ENCODE measurements at places on chromosomes 7 and 10.

- no peak for DNase-seq
These were observed 90.0 kb downstream of the GSAP start for GRCh38 chr7:77326131-77326530.

GRCh38 chr7:155451840-155452239 is 6.1 kb upstream of the EN2 start:
- no peak for DNase-seq

- DNase-seq = no peak
These were observed 185.0 kb upstream of the PODXL start for GRCh38 chr7:131741446-131741845.

GRCh38 chr10:77715088-77715487 is 77.5 kb upstream of the KCNMA1 start:
- no peak for DNase-seq

DNA sequence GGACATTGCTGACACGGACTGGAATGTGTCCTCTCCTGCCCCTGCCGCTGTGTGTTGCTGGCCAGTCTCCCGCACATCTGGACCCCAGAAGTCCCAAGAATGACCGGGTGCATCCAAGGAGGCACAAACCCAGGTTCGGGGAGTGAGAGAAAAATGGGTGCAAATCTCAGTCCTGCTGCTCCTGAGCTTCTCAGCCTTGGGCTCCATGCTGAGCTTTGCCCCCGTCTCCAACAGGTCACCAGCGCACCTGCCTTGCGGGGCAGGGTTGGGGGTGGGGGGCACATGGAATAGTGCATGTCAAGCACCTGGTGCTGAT is 6.0 kb upstream of the NANOS1 start:
- DNase-seq = no peak

DNA sequence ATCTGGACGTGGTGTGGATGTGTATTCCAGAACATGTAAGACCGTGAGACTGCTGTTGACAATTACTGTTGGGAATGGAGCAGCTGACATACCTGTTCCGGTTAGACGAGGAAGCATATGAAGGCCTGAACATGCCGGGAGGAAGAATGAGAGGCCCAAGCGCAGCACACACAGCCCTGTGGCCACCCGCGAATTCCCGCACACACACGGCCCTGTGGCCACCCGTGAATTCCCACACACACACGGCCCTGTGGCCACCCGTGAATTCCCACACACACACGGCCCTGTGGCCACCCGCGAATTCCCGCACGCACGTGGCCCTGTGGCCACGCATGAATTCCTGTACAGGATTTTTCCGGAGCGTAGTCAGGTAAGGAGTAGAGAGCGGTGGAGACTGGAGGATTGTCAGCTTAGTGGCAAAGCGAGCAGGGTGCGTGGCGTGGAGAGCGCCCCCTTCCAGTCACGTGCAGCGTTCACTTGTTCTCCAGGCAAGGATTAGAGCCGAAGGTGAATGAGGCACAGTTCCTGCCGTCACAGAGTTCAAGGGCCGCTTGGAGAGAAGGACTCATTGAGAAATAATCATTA is 9.5 kb upstream of the SUN1 start:
- DNase-seq = no peak

- DNase-seq = no peak
These were observed 36.2 kb downstream of the VIPR2 start for GRCh38 chr7:159108491-159108890.

DNA sequence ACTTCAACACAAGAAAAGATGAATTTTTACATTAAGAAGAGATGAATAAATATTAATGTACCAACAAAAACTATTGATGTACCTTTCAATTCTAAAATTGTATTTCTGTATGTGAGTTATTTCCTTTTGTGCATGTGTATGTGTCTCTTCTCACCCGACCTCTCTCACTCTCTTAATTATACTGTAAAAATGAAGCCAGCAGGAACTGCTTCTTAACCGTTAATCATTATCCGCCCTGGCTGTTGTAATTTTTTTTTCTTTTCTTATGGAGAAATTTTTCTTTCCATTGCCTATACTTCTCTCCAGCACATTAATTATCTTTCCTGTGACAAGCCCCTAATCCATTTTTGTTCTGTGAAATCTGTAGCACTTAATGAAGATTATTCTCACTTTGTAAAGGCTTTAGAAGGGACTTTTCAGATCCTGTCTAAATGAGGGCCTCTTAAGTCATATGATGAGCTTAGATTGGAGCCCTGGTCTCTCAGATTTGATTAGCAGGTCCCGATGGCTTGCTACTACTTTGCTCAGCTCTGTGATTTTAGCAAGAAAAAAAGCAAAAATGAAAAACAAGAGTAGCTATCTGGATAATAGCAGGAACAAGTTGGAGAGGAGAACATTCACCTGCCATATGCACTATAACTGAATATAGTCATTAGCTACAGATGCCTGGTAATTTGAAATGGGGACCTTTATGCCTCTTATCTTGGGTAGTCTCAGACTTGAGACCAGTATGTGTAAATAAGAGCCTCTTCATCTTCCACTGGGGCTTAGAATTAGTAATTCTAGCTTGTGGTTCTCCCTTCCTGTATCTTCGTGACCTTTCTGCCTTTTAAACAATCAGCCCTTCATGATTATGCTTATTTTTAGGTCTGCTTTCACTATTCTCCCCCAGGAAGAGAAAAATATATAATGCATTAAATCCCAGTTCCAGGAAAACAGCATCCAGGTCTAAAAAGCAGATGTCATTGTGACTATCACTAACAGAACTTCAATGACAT is 80.0 kb upstream of the COL1A2 start:
- DNase-seq = no peak

DNA sequence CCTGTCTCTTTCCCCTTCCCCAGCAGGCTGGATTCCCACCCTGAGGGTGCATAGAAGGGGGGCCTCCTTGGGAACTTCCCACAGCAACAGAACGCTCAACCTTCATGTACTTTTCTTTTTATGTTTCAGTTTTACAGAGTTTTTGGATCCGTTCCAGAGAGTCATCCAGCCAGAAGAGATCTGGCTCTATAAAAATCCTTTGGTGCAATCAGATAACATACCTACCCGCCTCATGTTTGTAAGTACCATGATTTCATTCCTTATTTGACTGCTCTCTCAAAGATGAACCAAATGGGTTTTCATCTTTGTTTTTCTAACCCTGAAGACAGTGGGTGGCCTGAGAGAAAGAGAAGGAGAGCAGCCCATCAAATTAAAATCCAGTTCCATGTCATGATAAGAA is 46.7 kb downstream of the PLPP4 start:
- DNase-seq = no peak

GRCh38 chr7:39605087-39605486 is 18.3 kb upstream of the RALA start:
- no peak for DNase-seq

DNA sequence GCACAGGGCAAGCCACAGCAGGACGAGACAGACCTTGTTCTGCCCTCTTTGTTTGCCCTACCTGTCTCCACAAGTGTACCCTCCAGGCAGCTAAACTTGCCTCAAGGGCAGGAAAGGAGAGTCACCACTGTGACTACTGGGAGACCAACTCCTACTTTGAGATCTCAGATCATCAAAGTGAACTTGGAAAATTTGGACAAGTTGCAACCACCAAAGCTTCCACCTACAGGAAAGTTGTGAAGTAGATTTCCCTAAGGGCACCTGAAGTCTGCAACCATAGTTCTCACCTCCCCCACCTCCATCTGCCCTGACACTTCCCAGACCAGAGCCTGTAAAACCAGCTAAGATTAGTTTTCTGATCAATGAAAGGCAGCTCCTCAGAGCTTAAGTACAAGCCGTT is 2.5 kb upstream of the WDR91 start:
- no peak for DNase-seq

DNA sequence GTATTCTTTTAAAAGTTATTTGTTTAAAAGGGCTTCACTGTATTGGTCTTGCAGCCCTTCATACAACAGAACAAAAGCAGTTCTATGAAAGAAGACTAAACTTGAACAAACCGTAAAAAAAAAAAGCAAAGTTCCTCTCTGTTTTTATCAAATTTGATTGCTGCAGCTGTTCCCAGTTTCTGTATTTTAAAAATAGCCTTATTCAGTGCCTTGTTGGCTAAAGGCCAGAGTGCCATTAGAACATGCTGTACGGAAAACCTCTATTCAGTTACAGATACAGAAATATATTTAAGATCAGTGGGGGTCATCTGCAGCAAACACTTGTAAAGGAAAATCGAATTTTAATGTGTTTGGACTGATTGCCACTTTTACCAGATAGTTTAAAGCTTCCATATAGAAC is 207.8 kb upstream of the ETV1 start:
- DNase-seq = no peak

DNA sequence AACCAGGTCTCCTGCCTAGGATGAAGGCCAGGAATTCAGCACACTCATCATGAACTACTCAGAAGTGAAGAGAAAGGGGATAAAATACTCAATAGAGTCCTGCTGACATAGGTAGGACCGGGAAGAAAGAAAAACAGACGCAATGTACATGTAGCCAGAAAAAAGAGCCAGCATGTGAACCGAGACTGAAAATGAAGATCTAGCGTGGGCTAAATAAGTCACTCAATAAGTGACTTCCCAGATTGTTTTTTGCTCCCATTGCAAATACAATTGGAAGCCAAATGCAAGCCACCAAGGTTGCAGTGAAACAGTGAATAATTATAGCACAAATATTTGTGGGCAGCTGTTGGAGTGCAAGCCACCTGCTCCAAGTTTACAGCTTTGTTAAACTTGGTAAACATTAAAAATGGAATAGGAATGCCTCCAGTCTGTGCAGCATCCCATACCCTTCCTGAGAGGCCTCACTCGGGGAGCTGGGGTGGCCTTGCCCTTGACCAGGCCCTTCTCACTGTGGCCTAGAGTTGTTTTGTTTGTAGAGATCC is 34.7 kb upstream of the HPS1 start:
- no peak for DNase-seq

- DNase-seq = no peak
These were observed 17.0 kb downstream of the TRA2A start for GRCh38 chr7:23514755-23515154.

DNA sequence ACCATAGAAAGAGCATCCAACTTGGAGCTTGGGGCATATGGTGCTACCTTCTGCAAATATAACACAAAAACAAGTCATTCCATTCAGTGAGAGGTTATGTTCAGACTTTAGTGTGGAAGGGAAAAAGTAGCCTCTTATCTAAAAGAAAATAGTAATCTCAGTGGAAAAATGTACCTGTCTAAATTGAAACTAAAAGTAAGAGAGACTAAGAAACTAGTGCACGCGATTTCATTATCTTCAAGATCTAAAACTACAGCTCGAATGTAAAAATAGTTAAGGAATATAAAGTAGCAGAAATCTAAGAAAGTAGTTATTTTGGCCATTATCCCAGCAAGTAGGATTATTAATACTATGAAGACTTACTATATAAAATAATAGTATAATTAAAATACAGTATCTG is 233.0 kb upstream of the PPP1R3A start:
- no peak for DNase-seq

GRCh38 chr7:125136755-125137532 is 207.3 kb upstream of the POT1 start:
- no peak for DNase-seq

DNA sequence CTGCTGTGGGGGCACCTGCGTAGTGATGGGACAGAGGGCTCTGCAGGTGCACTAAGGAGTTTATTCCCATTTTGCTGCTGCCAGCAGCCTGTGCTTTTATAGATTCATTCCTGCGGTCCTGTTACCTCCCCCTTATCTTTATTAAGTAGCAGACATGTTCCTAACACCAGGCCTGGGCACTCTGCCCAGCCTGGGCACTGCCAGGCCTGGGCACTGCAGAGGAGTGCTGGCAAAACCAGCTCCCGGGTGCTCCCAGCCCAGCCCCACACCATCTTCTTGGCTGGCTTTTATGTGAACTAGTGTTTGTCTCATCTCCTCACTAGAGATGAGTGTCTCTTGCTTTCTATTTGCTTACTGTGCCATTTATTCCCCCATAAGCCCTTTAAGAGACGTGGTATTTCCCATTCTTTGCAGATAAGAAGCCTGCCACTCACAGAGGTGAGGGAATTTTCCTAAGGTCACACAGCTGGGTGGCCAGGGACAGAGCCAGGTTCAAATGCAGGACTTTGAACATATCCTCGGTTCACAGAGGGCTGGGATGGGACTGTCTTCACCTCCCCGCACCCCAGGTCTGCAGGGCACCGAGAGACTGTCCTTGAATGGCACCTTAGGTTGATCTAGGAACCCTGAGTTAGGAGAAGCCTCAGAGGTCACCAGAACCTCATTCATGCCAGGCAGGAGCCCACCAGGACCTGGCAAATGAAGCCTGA is 14.6 kb upstream of the DRGX start:
- DNase-seq = no peak

DNA sequence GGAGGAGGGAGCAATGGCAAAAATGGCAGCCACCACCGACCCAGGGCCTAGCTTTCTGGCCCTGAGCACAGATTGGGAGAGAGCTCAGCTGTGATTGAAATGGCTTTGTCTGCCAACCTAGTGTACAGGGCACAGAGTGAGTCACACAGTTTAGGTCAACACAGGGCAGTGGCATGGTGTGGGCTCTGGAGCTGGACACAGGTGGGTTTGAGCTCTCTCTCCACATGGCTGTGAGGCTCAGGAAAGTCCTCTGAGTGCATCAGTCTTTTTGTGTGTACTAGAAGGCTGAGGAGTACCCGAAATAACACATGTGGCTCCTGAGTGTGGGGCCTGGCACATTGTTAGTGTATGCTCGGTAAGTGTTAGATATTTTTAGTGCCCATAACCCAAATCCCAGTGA is 60.2 kb upstream of the LOXL4 start:
- no peak for DNase-seq

GRCh38 chr7:16826060-16826459 is 21.3 kb upstream of the AGR2 start:
- DNase-seq = no peak

GRCh38 chr10:1114719-1115606 is 58.8 kb downstream of the WDR37 start:
- DNase-seq = no peak

- DNase-seq = peak; percentile 37
These were observed 2.7 kb downstream of the VGF start for GRCh38 chr7:101162551-101163278.

DNA sequence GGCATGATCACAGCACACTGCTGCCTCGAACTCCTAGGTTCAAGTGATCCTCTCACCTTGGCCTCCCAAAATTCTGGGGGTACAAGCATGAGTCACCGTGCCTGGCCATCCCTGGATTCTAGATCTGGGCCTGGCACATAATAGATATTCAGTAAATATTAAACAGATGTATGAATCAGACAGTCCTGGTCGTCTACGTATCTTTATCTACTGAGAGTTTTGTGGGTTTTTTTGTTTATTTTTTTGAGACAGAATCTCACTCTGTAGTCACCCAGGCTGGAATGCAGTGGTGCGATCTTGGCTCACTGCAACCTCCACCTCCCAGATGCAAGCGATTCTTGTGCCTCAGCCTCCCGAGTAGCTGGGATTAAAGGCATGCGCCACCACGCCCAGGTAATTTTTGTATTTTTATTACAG is 24.3 kb upstream of the ITGB1 start:
- peak; percentile 24 for DNase-seq
